Caki2 (cell line): ENCODE measurements at places on chromosomes 7 and 10. TPM values are rescaled to one million over a fixed set of nuclear protein-coding genes. Genes with fewer than 3 reads are reported as not detected.

DNA sequence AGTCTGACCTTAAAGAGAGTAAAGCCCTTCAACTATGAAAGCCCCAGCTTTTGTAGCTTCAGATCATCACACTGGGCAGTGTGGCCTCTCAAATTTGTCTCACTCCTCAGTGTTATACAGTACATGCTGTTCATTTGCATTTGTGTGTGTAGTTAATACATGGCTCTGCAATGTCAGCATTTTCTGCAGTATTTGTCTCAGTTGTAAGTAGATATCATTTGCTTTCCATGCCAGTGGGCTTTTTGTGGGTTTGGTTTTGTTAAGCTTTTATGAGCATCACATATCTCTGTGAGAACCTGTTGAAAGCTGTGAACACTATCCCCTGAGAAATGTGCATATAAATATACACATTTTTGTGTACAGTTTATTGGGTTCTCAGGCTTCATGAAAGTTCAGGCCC, 57.0 kb downstream of the ZNF277 start:
- no peak for DNase-seq

DNA sequence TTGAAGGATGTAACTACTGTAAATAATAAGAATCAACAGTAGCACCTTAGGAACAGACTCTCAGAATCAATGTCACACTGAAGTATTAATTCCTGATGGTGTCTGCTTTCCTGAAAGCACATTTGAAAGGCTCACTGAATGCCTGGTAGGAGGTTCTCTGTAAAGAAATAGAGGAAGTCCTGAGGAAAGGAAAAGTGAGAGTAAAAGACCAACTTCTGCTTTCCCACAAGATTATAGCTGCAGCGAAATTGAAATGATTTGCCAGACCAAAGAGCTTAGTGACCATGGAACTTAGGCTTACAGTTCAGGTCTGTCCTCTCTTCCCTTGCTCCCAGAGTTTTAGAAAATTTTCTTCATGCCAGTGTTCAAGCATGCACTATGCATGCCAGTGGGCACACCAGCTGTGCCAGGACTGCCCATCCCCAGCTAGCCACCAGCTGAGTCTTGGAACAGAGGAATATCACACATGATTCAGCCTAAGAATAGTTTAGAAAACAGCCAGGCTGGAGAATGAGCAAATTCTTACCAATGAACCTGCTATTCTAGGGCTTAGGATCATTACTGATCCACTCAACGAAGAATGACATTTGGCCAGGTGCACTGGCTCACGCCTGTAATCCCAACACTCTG, 123.2 kb downstream of the HERPUD2 start:
- DNase-seq, result no peak

- no peak for DNase-seq
These were observed 53.5 kb downstream of the BMS1 start for GRCh38 chr10:42836096-42836495.

AFAP1L2 gene
- total RNA-seq, result 9.0 and 17.6 TPM in 2 replicates

UMAD1 gene
- 19.9 and 20.9 TPM in 2 replicates for total RNA-seq

NRBF2 gene
- 25.9 and 36.5 TPM in 2 replicates for total RNA-seq
